ENCODE measurements at places on chromosomes 12 and 14.

DNA sequence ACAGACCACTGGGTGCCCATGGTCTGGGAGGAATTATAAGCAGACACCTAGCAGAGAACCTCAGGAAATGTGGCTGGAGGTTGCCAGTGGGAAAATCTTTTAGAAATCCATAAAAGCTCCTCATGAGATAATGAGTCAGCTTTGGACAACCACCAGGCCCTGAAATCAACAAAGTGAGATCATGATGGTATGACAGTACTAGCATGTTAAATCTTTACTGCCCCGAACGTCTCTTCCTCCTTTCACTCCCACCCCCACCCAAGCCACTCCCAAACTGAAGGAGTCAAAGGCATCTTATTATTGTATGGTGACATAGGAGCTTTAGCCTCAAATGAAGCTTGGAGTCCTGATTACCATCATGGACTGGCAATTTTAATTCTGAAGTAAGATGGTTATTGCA is 240.0 kb downstream of the DIO2 start:
- H3K36me3 ChIP-seq = no peaks in the 10 kb centered on the region
- no peak overlapping the region for H3K4me3 ChIP-seq
- H3K27ac ChIP-seq = no peak overlapping the region
- H3K27me3 ChIP-seq = no peaks in the 10 kb centered on the region
- H3K4me1 ChIP-seq = no peaks in the 10 kb centered on the region
- no peak for DNase-seq

DNA sequence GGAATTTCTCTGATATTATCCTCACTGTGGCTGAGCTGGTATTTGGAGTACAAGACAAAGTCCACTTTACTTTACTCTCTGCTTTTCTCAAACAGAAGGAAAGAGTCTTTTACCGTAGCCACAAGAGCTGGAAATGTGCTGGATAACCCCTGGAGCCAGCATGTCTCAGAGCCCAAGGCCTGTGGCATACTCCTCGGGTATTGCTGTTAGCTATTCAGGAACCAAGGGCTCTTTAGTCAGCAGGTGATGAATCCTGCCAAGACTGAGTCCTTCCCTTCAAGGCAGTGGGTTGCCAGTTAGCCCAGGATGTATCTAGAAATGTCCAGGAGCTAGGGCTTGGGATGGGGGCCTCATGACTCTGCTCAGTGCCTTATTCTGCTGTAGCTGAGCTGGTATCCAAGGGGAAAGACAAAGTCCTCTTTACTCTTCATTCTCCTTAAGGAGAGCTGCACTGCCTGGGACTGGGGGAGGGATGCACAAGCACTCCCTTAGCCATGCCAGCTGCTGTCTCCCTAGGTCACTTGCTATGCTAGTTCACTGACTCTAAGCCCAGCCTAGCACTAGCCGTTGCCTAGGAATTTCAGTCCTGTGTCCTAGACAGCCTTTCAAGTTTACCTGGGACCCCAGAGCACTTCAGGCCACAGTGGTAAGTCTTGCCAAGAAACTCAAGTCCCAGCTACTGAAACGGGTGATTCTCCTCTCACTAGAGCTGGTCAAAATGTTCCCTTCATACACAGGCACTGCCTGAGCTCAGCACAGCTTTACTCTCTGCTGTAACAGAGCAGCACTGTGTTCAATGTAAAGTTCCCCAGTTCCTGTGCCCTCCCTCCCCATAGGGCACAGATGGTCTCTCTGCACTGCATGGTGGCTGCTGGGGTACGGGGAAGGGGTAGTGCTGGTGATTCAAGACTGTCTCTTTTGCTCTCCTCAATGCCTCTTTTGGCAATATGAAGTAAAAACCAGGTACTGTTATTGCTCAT is 136.4 kb downstream of the SLC35F4 start:
- H3K36me3 ChIP-seq = no peaks in the 10 kb centered on the region
- H3K4me1 ChIP-seq = no peaks in the 10 kb centered on the region
- H3K4me3 ChIP-seq = no peak overlapping the region
- no peak for DNase-seq
- H3K27me3 ChIP-seq = no peaks in the 10 kb centered on the region

DNA sequence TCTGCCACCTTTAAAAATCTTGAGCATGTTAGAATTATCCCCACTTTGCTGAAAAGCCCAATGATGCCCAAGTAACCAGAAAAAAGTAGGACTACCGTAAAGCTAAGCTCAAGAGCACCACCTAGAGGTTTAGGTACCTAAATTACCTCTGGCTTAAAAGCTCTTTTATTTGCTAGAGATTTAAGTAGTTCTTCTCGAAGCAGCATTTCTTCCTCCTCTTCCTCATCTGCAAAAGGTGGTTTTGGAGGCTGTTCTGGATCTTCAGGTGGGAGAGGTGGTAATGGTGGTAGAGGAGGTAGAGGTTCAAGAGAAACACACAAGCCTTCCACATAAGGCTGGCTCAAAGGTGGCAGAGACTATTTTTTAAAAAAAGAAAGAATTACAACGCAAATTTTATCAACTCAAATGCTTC is 26.9 kb downstream of the ZFC3H1 start:
- no peaks in the 10 kb centered on the region for H3K27me3 ChIP-seq
- DNase-seq = no peak
- no peaks in the 10 kb centered on the region for H3K4me1 ChIP-seq
- no peak overlapping the region for H3K4me3 ChIP-seq
- no peak overlapping the region for H3K27ac ChIP-seq

GRCh38 chr12:29152981-29153630 is 4.0 kb downstream of the FAR2 start:
- no peak overlapping the region for H3K4me3 ChIP-seq
- no peaks in the 10 kb centered on the region for H3K36me3 ChIP-seq
- H3K27ac ChIP-seq = peak overlapping the region; percentile 10

GRCh38 chr14:72742838-72743195 is 151.1 kb downstream of the DPF3 start:
- DNase-seq = no peak
- H3K27me3 ChIP-seq = no peaks in the 10 kb centered on the region
- no peak overlapping the region for H3K27ac ChIP-seq
- H3K36me3 ChIP-seq = no peaks in the 10 kb centered on the region

DNA sequence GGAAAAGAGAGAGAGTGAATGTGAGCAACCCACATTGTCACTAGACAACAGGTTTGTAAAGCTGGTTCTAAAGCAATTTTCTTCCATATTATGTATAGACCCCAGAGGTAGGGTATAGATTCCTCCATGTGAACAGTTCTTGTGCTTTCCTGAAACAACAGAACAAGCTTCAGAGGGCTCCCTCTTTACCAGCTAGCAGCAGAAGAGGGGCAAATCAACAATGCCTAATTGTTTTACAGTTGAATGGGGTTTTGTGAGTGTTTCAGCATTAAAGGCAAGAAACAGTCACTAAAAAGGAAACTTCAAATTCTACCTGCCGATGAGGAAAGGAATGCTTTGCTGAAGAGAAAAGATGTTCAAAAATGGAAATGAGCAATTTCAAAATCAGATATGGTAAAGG is 341.2 kb upstream of the KITLG start:
- H3K4me3 ChIP-seq = no peak overlapping the region
- H3K36me3 ChIP-seq = no peaks in the 10 kb centered on the region
- no peaks in the 10 kb centered on the region for H3K27me3 ChIP-seq
- DNase-seq = no peak
- H3K4me1 ChIP-seq = peaks cover 15% of the 10 kb centered on the region

DNA sequence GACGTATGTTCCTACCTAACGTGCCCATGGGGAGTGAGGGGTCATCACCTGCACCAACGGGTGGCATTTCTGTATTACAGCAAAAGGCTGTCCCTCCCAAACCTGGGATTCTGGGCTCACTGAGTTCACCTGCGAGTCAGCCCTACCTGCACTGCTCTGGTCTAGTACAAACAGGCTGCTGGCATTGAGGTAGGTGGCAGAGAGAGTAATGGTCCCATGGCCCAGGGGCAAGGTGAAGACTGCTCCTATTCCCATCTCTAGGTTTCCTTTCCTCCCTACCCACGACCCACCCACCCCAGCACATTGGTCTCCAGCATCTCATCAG is 421 bp downstream of the SUOX start:
- H3K27me3 ChIP-seq = no peaks in the 10 kb centered on the region
- H3K4me3 ChIP-seq = peak overlapping the region; percentile 60
- H3K4me1 ChIP-seq = peaks cover 19% of the 10 kb centered on the region
- peaks cover 18% of the 10 kb centered on the region for H3K36me3 ChIP-seq
- no peak for DNase-seq

- H3K27me3 ChIP-seq = no peaks in the 10 kb centered on the region
- peak within 1 kb of the TSS; percentile 94 for H3K4me3 ChIP-seq
- H3K27ac ChIP-seq = peak within 1 kb of the TSS; percentile 86
- DNase-seq = peak; percentile 96
- H3K36me3 ChIP-seq = peaks cover 3% of the 10 kb centered on the region
Observed at GRCh38 chr12:104064031-104064841, at the start of gene HCFC2. HCFC2 (plus strand) TSS chr12:104064531; CDS start chr12:104064561, 30 bp downstream.

GRCh38 chr12:48038085-48038484 is 33.8 kb upstream of the COL2A1 start:
- no peak overlapping the region for H3K27ac ChIP-seq
- no peaks in the 10 kb centered on the region for H3K4me1 ChIP-seq
- peaks cover 2% of the 10 kb centered on the region for H3K36me3 ChIP-seq
- no peak for DNase-seq
- no peak overlapping the region for H3K4me3 ChIP-seq

- no peaks in the 10 kb centered on the region for H3K36me3 ChIP-seq
- H3K27ac ChIP-seq = peak overlapping the region; percentile 60
- peaks cover 3% of the 10 kb centered on the region for H3K4me1 ChIP-seq
- no peaks in the 10 kb centered on the region for H3K27me3 ChIP-seq
Observed at GRCh38 chr14:92760524-92760805, 12.0 kb upstream of the LGMN start.

DNA sequence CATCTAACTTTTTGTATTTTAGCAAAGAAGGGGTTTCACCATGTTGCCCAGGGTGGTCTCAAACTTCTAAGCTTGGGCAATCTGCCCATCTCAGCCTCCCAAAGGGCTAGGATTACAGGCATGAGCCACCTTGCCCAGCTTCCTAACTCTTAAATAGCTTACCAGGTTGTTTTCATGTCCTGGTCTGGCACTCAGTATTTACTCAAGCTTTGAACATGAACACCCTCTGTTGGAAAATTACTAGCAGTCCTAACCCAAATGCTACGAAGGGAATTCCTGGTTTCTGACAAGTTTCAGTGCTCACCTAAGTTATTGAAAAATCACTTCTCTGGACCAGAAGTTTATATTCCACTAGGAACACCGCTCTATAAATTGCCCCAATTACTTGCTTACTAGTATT is 32.5 kb upstream of the GCH1 start:
- H3K27ac ChIP-seq = no peak overlapping the region
- H3K36me3 ChIP-seq = no peaks in the 10 kb centered on the region
- DNase-seq = no peak
- H3K27me3 ChIP-seq = no peaks in the 10 kb centered on the region

GRCh38 chr12:17357396-17357795 is 732.6 kb downstream of the RERGL start:
- DNase-seq = no peak
- H3K4me3 ChIP-seq = no peak overlapping the region
- no peaks in the 10 kb centered on the region for H3K27me3 ChIP-seq
- no peaks in the 10 kb centered on the region for H3K36me3 ChIP-seq
- no peak overlapping the region for H3K27ac ChIP-seq
- H3K4me1 ChIP-seq = no peaks in the 10 kb centered on the region

- no peaks in the 10 kb centered on the region for H3K4me1 ChIP-seq
- no peak overlapping the region for H3K4me3 ChIP-seq
- H3K27me3 ChIP-seq = no peaks in the 10 kb centered on the region
- no peaks in the 10 kb centered on the region for H3K36me3 ChIP-seq
- no peak for DNase-seq
Observed at GRCh38 chr12:67807814-67808213, 159.3 kb downstream of the DYRK2 start.

- peaks cover 7% of the 10 kb centered on the region for H3K4me1 ChIP-seq
- H3K4me3 ChIP-seq = no peak overlapping the region
- no peak for DNase-seq
- H3K27ac ChIP-seq = no peak overlapping the region
Observed at GRCh38 chr12:3530548-3530947, 39.5 kb downstream of the PRMT8 start.

DNA sequence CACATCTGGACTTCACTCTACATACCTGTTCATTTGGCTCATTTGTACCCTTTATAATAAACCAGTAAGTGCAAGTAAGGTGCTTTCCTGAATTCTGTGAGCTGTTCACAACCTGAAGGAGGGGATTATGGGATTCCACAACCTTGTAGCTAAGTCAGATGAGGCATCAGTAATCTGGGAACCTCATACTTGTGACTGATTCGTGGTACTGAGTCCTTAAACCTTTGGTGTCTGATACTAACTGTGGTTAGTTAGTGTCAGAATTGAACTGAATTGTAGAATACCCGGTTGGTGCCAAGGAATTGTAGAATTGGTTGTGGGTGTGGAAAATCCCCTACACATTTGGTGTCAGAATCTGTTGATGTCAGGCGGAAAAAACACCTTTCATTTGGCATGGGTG is 83.4 kb downstream of the TMX1 start:
- no peak overlapping the region for H3K4me3 ChIP-seq
- no peaks in the 10 kb centered on the region for H3K36me3 ChIP-seq
- H3K27ac ChIP-seq = no peak overlapping the region
- peaks cover 5% of the 10 kb centered on the region for H3K4me1 ChIP-seq

- no peaks in the 10 kb centered on the region for H3K27me3 ChIP-seq
- H3K4me1 ChIP-seq = no peaks in the 10 kb centered on the region
- no peak overlapping the region for H3K4me3 ChIP-seq
- H3K27ac ChIP-seq = no peak overlapping the region
- DNase-seq = no peak
Observed at GRCh38 chr12:38711054-38711453, 194.3 kb downstream of the CPNE8 start.

DNA sequence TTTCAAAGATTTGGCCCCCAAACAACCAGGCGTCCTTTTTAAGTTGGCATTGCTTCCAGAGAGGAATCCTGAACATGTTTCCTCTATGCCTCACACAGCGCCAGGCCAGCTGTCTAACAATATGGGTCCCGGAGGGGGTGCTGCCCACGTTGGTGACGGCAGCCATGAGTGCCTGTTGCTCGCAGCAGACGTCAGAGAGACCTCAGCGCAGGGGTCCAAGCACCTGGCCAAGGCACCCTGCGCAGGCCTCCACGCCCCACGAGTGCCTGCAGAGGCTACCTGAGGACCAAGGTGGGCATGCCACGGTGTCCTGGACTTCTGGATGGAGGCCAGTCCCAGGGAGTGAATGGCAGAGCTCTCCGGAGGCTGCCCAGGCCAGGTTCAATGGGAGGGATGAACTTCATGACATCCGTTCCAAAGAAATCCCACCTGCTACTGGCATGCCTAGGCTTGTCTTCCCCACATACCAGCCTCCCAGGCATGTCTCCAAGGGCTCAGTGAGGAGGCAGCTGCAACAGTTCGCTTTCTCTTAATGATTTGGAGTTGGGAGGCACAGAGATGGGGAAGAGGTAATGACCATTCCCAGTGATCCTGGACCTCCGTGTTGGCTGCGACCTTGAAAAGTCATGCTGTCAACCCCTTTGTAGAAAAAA is 11.6 kb upstream of the FOXN3 start:
- H3K27ac ChIP-seq = peak overlapping the region; percentile 89
- peaks cover 21% of the 10 kb centered on the region for H3K4me1 ChIP-seq
- H3K27me3 ChIP-seq = no peaks in the 10 kb centered on the region
- no peak for DNase-seq
- no peak overlapping the region for H3K4me3 ChIP-seq
- no peaks in the 10 kb centered on the region for H3K36me3 ChIP-seq

GRCh38 chr14:106530423-106531107 is 1004.2 kb downstream of the TMEM121 start:
- no peak overlapping the region for H3K4me3 ChIP-seq
- peak; percentile 39 for DNase-seq
- H3K27me3 ChIP-seq = no peaks in the 10 kb centered on the region
- no peaks in the 10 kb centered on the region for H3K4me1 ChIP-seq
- no peaks in the 10 kb centered on the region for H3K36me3 ChIP-seq
- no peak overlapping the region for H3K27ac ChIP-seq

- H3K4me1 ChIP-seq = peaks cover 20% of the 10 kb centered on the region
- DNase-seq = no peak
- peak overlapping the region; percentile 71 for H3K4me3 ChIP-seq
- peak overlapping the region; percentile 96 for H3K27ac ChIP-seq
- no peaks in the 10 kb centered on the region for H3K36me3 ChIP-seq
Observed at GRCh38 chr12:6450091-6450868, 1.6 kb upstream of the TAPBPL start.

Measured in upper lobe of left lung (tissue), 6 donors.